Type B pancreatic cell (in vitro differentiated cells): ENCODE measurements at places on chromosomes 5 and 9.

DNA sequence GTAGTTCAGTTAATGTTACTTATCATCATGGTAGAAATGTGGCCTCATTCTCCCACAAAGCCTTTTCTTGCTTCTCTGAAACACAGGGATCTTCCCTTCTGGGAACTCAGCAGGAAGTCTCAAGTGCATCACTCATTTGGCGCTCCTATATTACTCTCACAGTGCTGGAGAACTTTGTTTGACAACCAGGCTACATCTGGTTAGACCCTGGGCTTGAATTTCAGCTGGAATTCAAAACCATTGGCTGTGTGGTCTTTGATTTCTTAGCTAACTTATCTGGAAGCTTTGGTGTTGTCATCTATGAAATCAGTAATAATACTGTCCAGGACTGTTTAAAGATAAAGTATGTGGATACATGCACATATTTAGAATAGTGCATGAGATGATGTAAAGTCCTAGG is 1777.1 kb downstream of the MAT2B start:
- no peaks in the 10 kb centered on the region for H3K36me3 ChIP-seq
- DNase-seq: no peak
- H3K4me1 ChIP-seq: no peaks in the 10 kb centered on the region
- no peak overlapping the region for H3K4me3 ChIP-seq

- no peaks in the 10 kb centered on the region for H3K36me3 ChIP-seq
- DNase-seq: no peak
- no peak overlapping the region for H3K4me3 ChIP-seq
- H3K27ac ChIP-seq: no peak overlapping the region
Measured at GRCh38 chr5:96146675-96147074, 185.0 kb upstream of the ELL2 start.

GRCh38 chr5:42767491-42768105 is 11.0 kb downstream of the CCDC152 start:
- H3K36me3 ChIP-seq: no peaks in the 10 kb centered on the region
- H3K4me3 ChIP-seq: no peak overlapping the region
- no peaks in the 10 kb centered on the region for H3K4me1 ChIP-seq
- no peak overlapping the region for H3K27ac ChIP-seq
- H3K27me3 ChIP-seq: peaks cover 8% of the 10 kb centered on the region
- no peak for DNase-seq

DNA sequence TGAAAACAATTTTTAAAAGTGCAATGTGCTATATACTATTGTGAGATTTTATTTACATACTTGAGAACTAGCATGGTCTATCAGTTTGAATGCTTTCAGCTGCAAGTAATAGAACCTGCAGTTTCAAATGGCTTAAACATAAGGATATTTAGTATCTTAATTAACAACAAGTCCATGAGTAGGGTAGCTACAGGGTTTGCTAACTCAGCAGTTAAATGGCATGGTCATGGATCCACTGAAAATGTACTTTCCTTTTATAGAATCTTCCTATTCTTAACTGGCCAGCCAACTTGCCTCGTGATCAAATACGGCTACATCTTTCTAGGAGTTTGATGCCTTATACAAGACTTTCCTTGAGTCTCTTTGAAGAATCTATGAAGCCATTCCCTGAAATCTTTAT is 452.8 kb upstream of the SEMA6A start:
- no peak overlapping the region for H3K4me3 ChIP-seq
- DNase-seq: no peak
- H3K36me3 ChIP-seq: no peaks in the 10 kb centered on the region
- H3K4me1 ChIP-seq: no peaks in the 10 kb centered on the region
- H3K27me3 ChIP-seq: no peaks in the 10 kb centered on the region

DNA sequence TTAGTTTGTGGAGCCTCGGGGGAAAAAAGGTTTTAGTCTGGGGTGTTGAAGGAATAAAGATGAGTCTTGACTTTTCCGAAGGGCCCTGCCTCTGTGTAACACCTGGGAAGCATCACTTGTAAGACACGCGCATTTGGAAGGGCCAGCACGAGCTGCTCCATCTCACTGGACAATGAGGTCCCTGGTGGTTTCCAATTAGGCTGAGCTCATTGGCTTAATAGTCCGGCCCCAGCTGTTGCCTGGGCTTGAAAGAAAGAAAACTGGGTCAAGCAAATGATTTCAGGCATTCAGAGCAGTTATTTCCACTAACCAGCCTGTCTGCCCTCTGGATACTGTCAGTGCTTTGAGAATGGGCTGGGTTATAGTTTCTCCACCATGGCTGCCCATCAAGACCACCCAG is 64.5 kb downstream of the NSUN2 start:
- no peak overlapping the region for H3K27ac ChIP-seq
- H3K4me3 ChIP-seq: no peak overlapping the region
- DNase-seq: peak; percentile 18
- H3K4me1 ChIP-seq: no peaks in the 10 kb centered on the region
- H3K27me3 ChIP-seq: peaks cover 19% of the 10 kb centered on the region
- H3K36me3 ChIP-seq: no peaks in the 10 kb centered on the region

DNA sequence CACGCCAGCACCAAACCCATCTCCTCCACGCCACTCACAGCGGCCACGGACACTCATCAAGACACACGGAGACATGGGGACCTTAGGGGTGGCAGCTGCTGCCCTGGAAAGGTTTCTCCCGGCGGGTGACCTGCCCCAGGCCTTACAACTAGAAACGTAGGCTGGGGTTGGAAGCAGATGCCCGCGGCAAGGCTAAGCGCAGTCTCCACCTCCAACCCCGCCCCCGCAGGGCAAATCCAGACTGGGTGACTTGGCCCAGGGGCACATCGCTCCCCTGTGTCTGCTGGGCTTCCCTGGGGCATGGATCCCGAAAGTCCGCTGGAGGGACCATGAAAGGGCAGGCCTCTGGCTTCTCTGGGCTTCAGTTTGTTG is 12.0 kb upstream of the ASS1 start:
- no peak overlapping the region for H3K27ac ChIP-seq
- no peak for DNase-seq
- H3K4me3 ChIP-seq: peak overlapping the region; percentile 47
- H3K27me3 ChIP-seq: peaks cover 39% of the 10 kb centered on the region
- peaks cover 5% of the 10 kb centered on the region for H3K4me1 ChIP-seq
